Smooth muscle cell of the brain vasculature (primary cell): ENCODE measurements at places on chromosomes 2 and 18.

GRCh38 chr2:191574232-191574631, 103.7 kb upstream of the NABP1 start:
- no peak for DNase-seq

GRCh38 chr2:132620115-132620514, 49.9 kb downstream of the LYPD1 start:
- no peak for DNase-seq

DNA sequence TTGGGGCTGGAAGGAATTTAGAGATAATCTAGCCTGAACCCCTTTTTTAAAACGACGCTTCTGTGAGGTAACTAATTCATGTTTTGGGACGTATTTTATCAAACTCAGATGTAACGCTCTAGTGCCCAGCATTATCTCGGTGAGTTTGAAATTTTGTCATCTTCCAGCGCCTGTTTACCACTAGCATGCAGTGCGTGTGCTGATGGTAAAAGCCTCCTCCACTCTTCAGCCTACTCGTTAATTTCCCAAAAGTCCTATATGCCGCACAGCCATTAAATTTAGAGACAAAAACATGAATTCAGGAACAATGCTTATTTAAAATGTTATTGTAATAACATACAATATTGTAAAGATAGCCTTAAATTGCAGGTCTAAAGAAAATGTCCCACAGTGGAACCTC, 2.8 kb downstream of the ZCCHC2 start:
- no peak for DNase-seq

DNA sequence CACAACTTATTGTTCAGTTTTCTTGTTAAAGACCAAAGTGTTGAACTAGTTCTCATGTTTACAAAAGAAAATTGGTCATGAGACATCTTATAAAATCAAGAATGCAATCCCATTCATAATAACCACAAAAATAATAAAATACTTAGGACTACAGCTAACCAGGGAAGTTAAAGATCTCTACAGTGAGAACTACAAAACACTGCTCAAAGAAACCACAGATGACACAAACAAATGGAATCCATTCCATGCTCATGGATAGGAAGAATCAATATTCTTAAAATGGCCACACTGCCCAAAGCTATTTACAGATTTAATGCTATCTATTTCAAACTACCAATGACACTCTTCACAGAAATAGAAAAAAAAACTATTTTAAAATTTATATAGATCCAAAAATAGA, 1354.8 kb upstream of the CDH2 start:
- DNase-seq: no peak

- peak; percentile 52 for DNase-seq
Measured at GRCh38 chr2:39620067-39620466, 45.6 kb upstream of the TMEM178A start.

DNA sequence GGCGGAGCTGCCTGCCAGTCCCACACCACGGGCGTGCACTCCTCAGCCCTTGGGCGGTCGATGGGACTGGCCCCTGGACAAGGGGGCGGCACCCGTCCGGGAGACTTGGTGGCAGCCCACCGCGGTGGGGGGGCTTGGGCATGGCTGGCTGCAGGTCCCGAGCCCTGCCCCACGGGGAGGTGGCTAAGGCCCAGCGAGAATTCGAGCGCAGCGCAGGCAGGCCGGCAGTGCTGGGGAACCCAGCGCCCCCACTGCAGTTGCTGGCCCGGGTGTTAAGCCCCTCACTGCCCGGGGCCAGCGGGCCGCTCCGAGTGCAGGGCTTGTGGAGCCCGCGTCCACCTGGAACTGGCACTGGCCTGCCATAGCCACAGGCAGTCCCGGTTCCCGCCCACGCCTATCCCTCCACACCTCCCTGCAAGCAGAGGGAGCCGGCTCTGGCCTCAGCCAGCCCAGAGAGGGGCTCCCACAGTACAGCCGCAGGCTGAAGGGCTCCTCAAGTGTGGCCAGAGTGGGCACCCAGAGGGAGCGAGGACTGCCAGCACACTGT, 742.9 kb upstream of the DDX18 start:
- no peak for DNase-seq

DNA sequence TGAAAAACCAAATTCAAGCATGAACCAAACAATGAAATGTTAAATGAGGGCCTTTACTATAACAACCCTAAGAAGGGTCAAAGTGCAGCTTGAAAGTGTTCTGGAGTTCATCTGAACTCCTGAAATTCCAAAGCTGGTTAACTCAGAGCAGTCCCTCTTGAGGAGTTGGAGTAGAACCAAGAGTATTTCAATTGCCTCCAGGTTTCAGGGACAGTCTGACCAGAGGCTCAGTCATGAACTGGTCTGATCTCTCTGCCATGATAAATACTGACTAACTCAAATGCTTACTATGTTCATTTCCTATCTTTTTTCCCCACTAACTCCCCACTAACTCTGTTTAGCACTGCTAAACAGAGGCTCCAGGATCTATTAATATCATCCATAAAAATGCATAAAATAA, 2.7 kb downstream of the STARD7 start:
- no peak for DNase-seq

GRCh38 chr2:32260376-32260775, 4.3 kb downstream of the NLRC4 start:
- DNase-seq: no peak

GRCh38 chr18:34970106-34970505, 71.1 kb upstream of the MAPRE2 start:
- no peak for DNase-seq

GRCh38 chr18:63091671-63092364, 227.8 kb downstream of the BCL2 start:
- DNase-seq: no peak

GRCh38 chr2:156476850-156477206, 40.6 kb downstream of the GPD2 start:
- DNase-seq: no peak

- no peak for DNase-seq
Measured at GRCh38 chr2:230441227-230441897, 25.4 kb downstream of the SP100 start.

DNA sequence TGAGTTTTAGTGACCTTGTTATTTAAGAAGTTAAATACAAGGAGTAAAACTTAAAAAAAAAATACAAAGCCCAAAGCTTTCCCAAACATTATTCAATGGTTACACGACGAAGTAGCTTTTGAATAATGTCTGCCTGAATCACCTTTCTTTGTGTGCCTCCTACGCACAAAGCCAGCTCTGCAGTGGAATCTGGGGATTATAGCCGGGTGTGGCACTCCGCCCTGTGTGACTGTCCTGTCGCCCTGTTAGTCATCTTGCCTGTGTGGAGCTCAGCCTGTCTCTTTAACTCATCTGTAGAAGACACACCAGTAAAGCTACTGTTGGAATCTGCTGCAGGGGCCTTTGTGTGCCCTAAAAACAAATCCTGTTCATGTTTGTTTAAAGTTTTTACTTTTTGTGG, 79.4 kb upstream of the TCF7L1 start:
- DNase-seq: no peak

DNA sequence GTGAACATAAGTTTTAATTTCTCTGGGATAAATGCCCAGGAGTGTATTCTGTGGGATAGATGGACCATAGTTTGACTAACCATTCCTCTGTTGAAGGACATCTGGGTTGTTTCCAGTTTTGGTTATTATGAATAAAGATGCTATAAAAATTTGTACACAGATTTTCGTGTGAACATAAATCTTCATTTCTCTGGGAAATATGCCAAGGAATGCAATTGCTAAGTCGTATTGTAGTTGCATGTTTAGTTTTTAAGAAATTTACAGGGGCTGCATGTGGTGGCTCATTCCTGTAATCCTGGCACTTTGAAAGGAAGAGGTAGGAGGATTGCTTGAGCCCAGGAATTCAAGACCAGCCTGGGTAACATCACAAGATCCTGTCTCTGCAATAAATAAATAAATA, 6.9 kb upstream of the SLC11A1 start:
- no peak for DNase-seq

DNA sequence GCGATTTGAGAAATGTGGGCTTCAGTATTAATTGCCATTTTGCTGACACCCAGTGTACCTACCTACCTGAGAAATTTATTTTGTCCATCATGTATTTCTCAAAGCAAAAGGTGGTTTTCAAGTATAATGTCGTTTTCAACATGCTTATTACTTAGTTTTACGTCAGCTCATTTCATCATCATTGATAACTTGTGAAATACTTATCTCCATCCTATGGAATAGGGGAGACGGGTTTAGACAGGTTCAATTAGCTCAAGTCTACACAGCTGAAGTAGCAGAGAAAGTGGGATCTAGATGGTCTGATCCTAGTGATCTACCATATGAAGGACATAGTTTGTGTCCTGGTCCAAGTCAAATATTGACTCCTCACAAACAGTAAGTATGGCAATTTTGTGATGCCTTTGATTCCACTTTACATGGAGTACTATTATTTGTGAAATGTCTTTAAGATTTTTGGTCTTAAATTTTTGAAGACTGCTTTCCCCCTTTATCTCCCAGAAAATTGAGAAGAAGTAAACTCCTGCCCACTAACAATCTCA, 45.1 kb downstream of the VAPA start:
- DNase-seq: no peak
